Stimulated activated CD4-positive, alpha-beta T cell treated with anti-CD3 and anti-CD28 coated beads, Interleukin-1b, Interleukin-23, amount 100 ng/mL, for 1 hour (primary cell): ENCODE measurements at places on chromosomes 7 and 10.

DNA sequence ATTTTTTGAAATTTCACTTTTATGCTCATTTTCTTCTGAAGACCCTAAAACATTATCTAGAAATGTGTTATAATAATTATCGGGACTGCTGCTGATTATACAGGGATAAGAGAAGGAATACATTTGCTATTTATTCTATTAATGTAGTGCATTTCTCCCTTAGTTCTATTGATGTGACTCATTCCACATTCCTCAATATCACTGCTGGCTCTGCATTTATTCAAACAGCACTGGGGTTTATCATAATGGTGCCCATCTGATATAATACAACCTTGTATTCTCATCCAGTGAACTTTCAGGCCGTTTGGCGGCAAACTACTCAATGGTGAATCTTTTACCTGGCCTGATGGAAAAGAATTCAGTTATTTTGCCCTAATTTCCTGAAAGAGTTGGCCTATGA, 7.8 kb downstream of the KCND2 start:
- DNase-seq = no peak

DNA sequence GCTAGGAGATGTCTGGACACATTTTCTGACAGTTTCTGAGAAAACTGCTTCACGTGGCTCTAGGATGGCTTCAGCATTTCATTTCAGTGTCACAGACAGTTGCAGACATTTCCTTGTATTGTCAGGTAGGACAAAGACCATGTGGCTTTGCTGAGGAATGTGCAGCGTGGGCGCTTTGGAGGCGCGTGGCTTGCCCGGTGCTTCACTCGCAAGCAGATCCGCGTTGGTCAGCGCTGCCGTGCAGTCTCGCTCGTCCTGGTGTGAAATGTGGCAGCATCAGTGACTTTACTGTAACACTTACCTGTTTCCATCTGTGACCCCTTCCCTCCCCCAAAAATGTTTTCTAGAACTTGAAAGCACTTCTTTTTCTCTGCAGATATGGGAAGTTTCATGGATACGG, 340.5 kb downstream of the SDK1 start:
- DNase-seq = no peak

DNA sequence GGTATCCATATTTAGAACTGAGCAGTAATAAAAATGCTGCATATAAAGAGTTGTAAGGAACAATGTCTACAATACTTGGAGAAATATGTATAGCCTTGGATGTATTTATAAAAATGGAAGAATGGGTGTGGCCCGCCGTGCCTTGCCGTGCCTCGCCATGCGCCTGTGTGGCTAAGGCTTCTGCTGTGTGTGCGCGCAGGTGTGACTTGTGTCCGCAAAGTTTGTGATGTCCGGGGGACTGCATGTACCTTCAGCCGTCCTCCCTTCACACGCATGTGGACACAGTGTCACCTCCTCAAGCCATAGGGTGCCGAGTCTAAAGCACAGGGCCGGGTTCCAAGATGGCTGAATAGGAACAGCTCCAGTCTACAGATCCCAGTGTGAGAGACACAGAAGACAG, 9.8 kb downstream of the SAMD9 start:
- no peak for DNase-seq

DNA sequence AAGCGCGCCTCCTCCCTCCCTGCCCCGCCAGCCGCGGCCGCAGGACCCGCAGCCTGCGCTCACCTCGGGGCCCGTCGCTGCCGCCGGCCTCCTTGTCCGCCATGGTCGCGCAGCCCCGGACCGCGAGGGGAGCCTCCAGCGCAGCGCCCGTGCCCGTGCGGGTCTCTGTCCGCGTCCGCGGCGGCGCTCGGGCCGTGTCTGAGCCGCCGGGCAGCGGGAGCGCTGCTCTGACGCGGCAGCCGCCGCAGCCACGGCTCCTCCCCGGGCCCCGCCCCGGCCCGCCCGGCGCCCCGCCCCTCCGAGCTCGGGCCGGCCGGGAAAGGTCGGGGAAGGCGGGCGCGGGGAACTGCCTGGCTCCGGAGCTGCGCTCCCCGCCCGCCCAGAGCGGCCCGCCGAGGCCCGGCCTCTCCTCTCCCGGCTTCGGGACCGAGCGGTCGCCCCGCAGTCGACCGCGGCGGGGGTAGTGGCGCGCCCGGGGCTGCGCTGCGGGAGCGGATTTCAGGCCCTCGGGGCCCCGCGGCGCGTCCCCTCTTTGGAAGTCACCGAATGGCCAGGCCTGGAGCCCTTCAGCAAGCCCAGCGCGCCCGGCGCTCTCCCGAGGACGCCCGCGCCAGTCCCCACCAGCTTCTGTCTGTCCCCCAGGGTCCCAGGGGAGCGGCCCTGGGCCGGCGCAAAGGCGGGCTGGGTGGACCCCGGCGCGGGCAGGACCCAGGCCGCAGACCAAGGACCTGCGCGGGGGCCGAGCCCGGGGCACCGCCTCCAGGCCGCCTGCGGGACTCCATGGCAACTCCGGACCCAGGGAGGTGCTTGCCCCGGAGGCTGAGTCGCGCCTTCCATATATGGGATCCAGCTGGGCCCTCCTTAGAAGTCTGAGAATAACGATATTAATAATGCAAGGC, at the start of gene HSPA12A:
Gene HSPA12A (minus strand): TSS at position 200 of the 899 bp plus-strand sequence. CDS start 97 bp downstream, at position 103.
- DNase-seq = no peak

DNA sequence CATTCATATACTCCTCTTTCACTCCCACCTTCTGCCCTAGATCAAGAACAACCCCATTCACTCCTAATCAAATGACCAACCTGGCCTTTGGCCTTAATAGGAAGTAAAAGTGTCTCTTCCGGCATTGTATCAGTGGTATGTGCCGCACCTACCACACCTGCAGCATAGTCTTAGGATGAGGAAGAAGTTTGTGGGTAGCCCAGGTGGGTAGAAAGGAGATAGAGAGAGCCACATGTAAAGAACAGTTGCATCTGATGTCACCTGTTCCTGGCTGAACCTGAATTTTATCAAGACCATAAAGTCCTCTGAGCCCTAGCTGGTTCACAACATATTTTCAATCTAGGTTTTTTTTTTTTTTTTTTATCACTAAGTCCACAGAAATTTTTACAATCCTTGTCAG, 55.5 kb upstream of the PTPN12 start:
- no peak for DNase-seq

- no peak for DNase-seq
Observed at GRCh38 chr7:1012004-1012715, 29.2 kb downstream of the CYP2W1 start.

GRCh38 chr10:30637881-30638467, 8.4 kb upstream of the LYZL2 start:
- no peak for DNase-seq

DNA sequence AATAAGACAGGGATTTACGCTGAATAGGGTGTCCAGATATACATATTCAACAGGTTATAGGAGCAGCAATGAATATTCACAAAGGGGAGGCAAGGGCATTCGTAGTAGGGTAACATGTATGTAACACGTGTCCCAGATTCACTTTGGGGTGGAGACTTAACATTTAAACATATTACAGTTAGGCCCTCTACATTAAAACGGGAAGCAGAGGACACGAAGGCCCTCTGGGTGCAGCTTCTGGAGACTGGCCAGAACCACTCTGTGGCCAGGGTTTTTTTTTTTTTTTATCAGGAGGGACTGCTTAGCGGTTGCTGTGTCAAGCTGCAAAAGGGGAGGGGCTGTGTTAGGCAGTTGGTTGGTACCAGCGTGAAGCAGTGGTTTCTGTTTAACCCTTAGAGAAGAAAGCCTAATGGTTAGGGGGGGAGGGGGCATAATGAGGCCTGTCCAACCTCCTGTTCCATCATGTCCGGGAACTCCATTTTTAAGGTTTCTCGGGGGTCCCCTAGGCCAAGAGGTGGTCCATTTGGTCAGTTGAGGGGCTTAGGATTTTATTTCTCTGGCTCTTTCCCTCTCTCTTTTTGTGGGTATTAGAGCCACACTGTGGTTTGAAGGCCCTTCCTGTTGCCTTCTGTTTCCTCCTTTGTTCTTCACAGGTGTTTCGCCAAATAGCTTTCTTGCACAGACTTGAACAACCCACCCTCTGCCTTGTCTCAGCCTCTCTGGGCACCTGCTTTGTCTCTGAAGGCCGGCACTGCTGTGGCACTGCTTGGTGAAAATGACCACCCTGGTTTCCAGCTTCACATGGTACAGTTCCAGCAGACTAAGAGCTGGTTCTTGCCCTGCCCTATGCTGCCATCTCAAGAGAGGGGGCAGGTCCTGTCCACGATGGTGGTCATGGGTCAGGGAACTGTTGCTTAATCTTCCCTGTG, 26.4 kb downstream of the PRF1 start:
- DNase-seq = no peak

GRCh38 chr7:104106108-104106905, 101.5 kb downstream of the ORC5 start:
- DNase-seq = no peak

DNA sequence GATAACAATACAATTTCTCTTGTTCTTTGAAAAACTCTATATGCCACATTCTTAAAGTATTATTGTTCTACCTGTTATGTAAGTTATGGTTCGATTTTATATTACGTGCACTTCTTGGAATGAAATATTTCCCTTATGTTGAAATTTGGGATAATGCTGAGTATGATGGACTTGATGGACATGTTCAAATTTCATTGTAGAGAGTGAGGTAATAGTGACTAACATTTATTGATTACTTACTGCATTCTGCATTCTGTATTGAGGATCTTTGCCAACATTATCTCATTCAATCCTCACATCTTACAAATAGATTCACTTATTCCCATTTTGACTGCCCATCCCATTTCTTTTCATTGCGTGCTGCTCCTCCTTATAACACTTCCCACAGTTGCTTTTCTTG, 119.7 kb upstream of the GLCCI1 start:
- DNase-seq = no peak

DNA sequence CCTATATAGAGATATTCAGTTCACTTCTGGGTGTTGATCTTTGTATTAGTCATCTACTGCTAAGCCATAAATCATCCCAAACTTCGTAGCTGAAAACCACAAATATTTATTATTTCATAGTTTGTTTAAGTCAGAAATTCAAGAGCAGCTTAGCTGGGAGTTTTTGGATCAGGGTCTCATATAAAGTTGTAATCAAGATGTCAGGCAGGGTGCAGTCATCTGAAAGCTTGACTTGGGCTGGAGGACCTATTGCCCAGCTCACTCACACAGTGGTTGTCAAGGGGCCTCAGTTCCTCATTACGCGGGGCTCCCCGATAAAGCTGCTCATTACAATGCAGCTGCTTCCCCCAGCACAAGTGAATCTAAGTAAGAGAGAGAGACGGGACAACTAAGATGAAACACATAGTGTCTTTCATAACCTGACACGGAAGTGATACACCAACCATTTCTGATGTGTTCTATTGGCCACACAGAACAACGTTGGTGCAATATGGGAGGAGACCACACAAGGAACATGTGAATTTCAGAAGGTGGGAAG, 15.7 kb downstream of the PPP1R3C start:
- DNase-seq = no peak

DNA sequence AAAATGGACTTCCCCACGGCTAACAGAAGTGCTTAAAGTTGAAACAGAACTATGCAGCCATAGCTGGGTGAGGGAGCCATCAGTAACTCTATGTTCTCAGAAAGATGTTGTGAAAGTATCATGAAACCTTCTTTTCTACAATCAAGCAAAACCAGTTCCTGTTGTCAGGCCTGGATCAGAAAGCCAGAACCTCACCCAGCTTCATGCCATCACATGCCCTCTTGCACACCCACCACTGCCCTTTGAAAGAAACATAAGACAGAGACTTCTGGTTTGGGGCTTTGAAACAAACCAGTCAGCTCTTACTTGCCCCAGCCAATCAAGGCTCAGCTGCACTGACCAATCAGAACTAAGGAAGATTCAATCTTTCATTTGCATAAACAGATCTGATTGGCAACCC, 230.8 kb upstream of the FERD3L start:
- DNase-seq = no peak

DNA sequence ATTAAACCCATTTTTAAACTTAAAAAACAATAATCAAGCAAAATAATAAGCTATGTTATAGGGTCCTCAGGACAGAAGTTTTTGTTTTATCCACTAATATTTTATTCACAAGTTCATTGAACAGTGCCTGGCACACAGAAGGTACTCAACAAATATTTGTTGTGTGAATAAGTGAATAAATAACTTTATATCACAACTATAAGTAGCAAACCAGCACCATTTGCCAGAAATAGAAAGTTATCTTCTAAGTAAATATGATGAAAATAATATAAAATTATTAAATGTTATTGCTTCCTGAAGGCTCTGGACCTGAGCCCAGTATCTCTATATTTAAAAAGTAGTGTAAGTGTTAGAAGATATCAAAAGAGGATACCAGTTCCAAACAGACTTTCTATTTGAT, 29.1 kb upstream of the SEPTIN7 start:
- DNase-seq = no peak

DNA sequence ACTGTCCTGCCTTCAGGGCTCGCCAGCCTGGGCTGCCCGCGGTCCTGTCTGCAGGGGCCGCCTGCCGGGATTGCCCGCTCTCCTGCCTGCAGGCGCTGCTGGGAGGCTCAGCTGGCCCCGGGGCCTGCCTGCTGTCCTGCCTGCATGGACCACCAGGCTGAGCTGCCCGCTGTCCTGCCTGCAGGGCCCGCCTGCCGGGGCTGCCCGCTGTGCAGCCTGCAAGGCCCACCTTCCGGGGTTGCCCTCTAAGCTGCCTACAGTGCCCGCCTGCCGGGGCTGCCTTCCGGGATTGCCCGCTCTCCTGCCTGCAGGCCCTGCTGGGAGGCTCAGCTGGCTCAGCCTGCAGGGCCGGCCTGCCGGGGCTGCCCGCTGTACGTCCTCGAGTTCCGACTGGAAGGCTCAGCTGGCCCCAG, 164.4 kb downstream of the GLRX3 start:
- peak; percentile 1 for DNase-seq

GRCh38 chr7:24659505-24659904, 86.3 kb downstream of the PALS2 start:
- no peak for DNase-seq

GRCh38 chr7:129101746-129102145, 42.8 kb upstream of the TSPAN33 start:
- no peak for DNase-seq

- DNase-seq = no peak
Observed at GRCh38 chr7:99729486-99730237, 5.3 kb downstream of the CYP3A7 start.

DNA sequence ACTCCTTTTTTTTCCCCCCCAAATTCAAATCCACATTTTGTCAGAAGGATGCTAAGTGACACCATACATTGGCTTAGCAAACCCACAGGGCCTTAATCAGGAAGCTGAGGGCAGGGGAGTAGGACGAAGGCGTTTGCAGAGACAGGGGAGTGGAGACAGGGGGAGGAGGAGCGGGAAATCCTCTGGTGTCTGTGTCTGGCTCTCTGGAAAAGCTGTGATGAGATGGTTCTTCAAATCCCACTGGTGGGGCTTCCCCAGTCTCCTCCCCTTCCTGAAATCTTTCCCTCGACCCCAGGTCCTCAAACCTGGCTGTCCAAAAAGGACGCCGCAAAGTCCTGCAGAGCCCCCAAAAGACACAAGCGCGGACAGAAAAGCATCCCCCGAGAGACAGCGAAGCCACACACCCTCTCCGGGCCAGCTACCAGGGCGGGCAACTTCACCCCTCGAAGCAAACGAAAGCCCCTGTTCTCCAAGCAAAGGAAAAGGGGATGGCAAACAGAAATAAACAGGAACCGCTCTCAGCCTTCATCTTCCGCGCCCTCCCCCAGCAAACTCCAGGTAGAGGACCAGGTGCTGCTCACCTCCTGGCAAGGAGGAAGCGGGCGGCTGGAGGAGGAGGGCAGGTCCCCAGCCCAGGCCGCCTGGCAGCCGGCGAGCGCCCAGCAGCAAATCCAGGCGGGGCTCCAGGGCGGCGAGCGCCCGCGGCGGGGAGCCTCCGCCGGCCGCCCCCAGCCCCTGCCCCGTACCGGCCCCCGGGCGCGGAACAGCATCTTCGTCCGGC, 520 bp downstream of the ELAPOR2 start:
- DNase-seq = no peak
